ENCODE measurements at places on chromosomes 5 and 9.

GRCh38 chr5:134143431-134143830 is 28.9 kb downstream of the TCF7 start:
- no peak for ATAC-seq
- peaks cover 41% of the 10 kb centered on the region for H3K4me1 ChIP-seq
- H3K36me3 ChIP-seq = peaks cover 29% of the 10 kb centered on the region
- H3K4me3 ChIP-seq = no peak overlapping the region

DNA sequence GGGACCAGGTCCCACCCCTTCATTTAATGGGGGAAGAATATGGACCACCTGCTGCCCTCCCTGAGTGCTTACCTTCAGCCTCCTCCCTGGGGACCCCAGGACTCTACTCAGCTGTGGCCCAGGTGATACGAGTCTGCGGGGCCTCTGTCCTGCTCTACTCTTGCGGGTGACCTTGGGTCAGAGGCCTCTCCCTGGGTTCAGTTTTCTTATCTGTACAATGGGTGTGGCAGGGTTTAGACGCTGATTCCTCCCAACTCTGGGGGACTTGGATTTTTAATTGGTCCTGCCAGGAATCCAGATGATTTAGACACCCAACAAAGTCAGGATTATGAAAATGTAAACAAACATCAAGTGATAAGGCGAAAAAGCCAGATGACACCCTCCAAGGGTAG is 25.0 kb downstream of the FAM163B start:
- no peaks in the 10 kb centered on the region for H3K36me3 ChIP-seq
- no peak for ATAC-seq
- H3K27ac ChIP-seq = no peak overlapping the region
- H3K27me3 ChIP-seq = peaks cover 82% of the 10 kb centered on the region
- peaks cover 31% of the 10 kb centered on the region for H3K4me1 ChIP-seq

DNA sequence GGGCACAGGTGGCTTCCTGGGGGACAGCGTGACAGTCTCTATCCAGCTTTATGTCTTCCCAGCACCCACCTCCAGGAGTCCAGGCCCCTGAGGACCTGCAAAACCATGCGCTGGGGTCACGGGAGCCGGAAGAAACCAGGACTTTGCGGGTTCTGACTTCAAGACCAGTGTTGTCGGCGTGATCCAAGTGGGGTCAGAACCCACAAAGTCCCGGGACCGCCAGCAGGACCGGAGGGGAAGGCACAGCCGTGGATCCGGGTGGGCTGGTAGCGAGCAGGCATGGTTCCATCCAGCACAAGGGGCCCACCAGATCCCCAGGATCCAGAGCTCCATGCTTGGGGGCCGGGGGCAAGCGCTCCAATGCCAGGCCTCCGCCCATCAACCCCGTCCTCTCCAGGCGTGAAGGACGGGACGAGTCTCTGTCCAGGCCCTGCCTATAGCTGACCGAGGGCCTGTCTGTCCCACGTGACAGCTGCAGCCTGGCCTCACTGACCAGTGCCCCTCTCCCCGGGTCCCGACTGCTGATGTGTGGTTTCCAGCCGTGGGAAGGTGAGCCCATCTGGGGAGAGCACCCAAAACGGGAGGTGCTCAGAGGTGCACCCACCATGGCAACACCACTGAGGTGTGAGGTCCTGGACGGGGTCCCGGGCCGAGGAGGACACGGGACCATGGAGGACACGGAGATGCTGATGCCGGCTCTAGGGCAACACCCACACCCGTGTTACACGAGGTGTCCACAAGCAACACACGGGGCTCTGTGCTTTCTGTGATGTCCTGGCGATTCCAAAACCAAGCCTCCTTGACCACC is 48.9 kb downstream of the SLC12A7 start:
- H3K36me3 ChIP-seq = peaks cover 31% of the 10 kb centered on the region
- H3K4me3 ChIP-seq = no peak overlapping the region

GRCh38 chr5:172175263-172175719 is 12.7 kb downstream of the STK10 start:
- peak overlapping the region; percentile 80 for H3K4me3 ChIP-seq
- H3K4me1 ChIP-seq = peaks cover 88% of the 10 kb centered on the region
- peaks cover 24% of the 10 kb centered on the region for H3K36me3 ChIP-seq
- ATAC-seq = peak; percentile 94
- peak overlapping the region; percentile 83 for H3K27ac ChIP-seq

DNA sequence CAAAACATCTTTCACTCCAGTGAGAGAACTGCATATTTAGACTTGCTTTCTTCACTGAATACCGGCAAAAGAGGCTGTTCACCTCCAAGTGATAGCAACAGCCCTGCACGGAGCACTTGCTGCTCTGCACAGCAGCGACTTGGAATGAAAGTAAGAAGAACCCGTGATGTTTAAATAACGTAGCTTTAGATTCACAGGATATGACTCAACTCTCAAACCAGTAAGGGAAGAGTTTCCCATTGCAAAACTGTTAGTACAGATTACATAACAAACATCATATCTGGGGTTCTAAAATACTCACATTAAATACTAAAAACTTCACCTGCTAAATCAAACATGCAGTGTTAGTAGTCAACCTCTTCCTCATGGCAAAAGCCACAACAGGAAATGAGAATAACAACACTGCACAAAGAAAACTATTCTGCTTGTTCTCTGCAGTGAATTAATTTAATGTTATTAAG is 203.4 kb downstream of the MCTP1 start:
- ATAC-seq = no peak
- no peak overlapping the region for H3K4me3 ChIP-seq
- H3K4me1 ChIP-seq = peaks cover 7% of the 10 kb centered on the region
- no peak overlapping the region for H3K27ac ChIP-seq
- peaks cover 17% of the 10 kb centered on the region for H3K27me3 ChIP-seq

DNA sequence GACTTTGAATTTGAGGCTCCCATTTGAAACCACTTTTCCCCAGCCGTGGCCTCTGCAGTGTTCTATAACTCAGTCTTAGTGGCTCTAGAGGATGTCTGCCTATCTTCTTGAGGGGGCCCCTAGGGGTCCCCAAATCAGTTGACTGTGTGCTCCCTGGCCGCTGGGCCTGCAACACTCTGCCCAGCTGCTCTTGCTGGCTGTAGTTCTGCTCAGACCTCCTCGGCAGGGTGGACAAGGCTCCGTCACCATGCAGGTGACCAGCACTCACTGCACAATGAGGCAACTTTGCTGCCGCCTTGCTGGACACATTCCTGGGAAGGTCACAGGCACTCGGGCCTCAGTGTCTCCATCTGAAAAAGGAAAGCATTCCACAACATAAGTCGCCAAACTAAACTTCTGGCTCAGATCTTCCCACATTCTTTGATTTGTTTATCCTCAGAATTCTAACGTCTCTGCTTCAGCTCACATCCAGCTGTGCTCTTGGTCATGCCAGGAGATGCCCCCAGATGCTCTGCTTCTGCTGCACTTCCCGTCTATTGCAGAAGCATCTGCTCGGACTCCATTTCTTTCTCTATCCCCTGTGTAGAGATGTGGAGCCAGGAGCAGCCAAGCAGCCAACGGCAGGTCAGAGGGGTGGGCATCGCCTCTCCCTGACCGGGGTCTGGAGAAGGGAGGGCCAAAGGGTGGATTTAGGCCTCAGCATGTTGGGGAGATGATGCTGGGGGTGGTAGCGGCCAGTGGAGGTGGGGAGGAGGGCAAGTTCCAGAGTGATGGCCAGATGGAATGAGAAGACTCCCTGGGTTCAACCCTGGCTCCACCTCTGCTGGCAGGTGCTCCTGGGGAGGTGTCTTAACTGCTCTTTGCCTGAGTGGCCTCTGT is 133.6 kb downstream of the MVB12B start:
- no peaks in the 10 kb centered on the region for H3K36me3 ChIP-seq
- H3K27ac ChIP-seq = no peak overlapping the region
- H3K27me3 ChIP-seq = no peaks in the 10 kb centered on the region
- no peak for ATAC-seq
- H3K4me3 ChIP-seq = no peak overlapping the region
- no peaks in the 10 kb centered on the region for H3K4me1 ChIP-seq

- peaks cover 5% of the 10 kb centered on the region for H3K27me3 ChIP-seq
- ATAC-seq = no peak
- H3K27ac ChIP-seq = no peak overlapping the region
- no peaks in the 10 kb centered on the region for H3K36me3 ChIP-seq
These were observed 102.2 kb upstream of the SPATA31D4 start for GRCh38 chr9:81825846-81826516.

DNA sequence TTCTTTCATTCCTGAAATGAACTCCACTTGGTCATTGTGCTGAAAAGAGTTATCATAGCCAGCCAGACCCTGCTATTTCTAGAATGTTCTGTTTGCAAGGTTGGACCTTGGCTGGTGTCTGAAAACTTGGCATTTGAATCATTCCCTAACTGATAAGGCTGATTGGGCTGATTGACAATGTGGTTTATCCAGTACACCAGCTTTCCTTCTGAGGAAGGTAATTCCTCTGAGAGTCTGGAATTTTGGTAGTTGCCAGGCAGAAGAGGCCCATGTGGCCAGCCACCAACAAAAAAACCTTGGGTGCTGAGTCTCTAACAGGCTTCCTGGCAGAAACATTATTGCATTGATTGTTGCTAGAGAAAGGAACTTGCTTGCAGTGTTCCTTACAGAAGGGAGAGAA is 15.3 kb downstream of the SEC61B start:
- H3K27me3 ChIP-seq = no peaks in the 10 kb centered on the region
- no peak overlapping the region for H3K4me3 ChIP-seq
- peaks cover 54% of the 10 kb centered on the region for H3K36me3 ChIP-seq
- peak overlapping the region; percentile 92 for H3K27ac ChIP-seq

DNA sequence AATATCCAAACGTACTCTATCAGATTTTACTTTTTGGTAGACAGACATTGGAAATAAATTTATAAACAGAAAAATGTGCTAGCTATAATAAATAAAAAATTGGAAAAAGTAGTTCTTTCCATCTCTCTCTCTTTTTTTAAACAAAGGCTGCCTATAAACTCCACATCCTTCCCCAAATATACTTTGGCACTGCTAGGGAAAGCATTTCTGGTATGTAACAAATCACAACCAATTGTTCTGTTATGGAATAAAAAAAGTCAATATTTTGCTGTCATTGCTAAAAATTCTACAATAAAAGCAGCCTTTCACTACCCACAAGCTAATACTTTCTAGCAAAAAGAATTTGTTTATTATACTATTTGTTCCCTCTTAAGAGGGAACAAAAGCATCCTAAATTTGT is 169.2 kb upstream of the TARS1 start:
- H3K4me1 ChIP-seq = no peaks in the 10 kb centered on the region
- no peaks in the 10 kb centered on the region for H3K27me3 ChIP-seq
- no peak overlapping the region for H3K4me3 ChIP-seq
- no peak overlapping the region for H3K27ac ChIP-seq
- no peaks in the 10 kb centered on the region for H3K36me3 ChIP-seq

- H3K27ac ChIP-seq = no peak overlapping the region
- H3K4me1 ChIP-seq = no peaks in the 10 kb centered on the region
- H3K4me3 ChIP-seq = no peak overlapping the region
- peaks cover 55% of the 10 kb centered on the region for H3K36me3 ChIP-seq
- no peak for ATAC-seq
- H3K27me3 ChIP-seq = no peaks in the 10 kb centered on the region
These were observed 116.1 kb upstream of the SLC12A2 start for GRCh38 chr5:127967323-127967982.

- H3K27ac ChIP-seq = no peak overlapping the region
- H3K36me3 ChIP-seq = peaks cover 21% of the 10 kb centered on the region
- H3K4me3 ChIP-seq = no peak overlapping the region
- ATAC-seq = no peak
- no peaks in the 10 kb centered on the region for H3K27me3 ChIP-seq
- no peaks in the 10 kb centered on the region for H3K4me1 ChIP-seq
These were observed 166.4 kb downstream of the PBX3 start for GRCh38 chr9:125913551-125913950.

Data from stimulated activated memory B cell treated with anti-CD40 and anti-IgM and Interleukin-4, amounts not matched to agents 10 μg/mL and 1 μg/mL and 100 μg/mL, for 72 hours (primary cell).